ACHN (cell line): ENCODE measurements at places on chromosomes 4 and X.

DNA sequence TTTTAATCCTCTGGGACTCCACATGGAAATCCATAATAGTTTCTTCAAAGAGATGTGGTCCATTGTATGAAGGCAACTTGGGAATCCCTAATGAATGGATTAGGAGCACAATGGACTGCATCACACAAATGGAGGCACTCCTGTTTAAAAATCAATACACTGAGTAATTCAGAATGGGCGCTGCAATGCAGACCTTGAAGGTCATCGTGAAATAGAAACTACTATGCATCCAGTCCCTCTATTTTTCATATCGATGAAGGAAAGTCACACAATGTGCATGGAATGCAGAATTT lies 98.8 kb upstream of the EGFL6 start:
- DNase-seq: no peak

DNA sequence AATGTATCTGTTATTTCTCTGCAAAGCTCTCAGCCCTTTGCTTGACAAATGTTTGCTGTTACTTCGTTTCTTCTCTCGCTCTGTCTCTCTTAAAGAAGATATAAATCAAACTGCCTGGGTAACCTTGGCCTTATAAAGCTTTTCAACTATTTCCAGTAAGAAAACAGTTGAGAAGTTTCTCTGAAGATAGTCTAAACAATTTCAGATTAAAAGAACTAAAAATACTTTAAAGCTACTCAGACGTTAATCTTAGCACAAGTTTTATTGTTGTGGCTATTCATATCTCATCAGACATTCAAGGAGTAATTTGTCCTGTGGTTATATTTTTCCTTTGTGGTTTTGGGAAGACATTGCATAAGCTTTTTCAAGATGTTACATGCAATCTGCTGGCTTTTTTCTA lies 22.6 kb downstream of the HOPX start:
- DNase-seq: no peak

DNA sequence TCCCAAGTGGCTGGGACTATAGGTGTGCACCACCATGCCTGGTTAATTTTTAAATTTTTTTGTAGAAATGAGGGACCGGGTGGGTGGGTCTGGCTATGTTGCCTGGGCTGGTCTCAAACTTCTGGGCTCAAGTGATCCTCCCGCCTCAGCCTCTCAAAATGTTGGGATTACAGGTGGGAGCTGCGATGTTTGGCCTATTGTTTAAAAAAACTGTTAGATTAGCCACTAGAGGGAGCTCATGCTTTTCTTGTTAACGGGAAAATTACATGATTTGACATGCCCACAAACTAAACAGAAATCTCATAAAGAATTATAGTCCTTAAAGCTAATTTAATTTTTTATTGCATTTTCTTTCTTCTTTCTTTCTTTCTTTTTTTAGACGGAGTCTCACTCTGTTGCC lies 5.0 kb upstream of the SDAD1 start:
- peak; percentile 63 for DNase-seq

- no peak for DNase-seq
Measured at GRCh38 chrX:112641449-112641848, 38.3 kb downstream of the LHFPL1 start.

DNA sequence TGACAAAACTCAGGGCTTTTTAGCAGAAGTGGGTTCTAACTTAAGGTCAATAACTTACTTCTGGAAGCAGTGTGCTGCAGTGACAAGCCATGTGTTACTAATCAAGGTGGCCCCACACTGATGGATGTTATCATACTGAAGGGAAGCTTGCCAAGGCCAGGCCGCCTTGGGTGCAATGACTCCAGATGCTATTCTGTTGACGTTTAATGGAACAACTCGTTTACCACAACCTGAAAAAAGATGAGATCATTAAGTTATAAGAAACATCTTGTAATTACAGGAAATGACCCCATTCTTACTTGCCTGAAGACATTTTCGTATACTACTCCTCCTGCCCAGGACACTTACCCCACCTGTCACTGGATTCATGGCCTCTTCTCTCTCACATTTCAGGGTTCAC lies 38.9 kb upstream of the TMPRSS11D start:
- no peak for DNase-seq

GRCh38 chr4:16233569-16234177 lies 7.4 kb upstream of the TAPT1 start:
- no peak for DNase-seq

- DNase-seq: no peak
Measured at GRCh38 chrX:10083809-10084208, 73.0 kb upstream of the CLCN4 start.

DNA sequence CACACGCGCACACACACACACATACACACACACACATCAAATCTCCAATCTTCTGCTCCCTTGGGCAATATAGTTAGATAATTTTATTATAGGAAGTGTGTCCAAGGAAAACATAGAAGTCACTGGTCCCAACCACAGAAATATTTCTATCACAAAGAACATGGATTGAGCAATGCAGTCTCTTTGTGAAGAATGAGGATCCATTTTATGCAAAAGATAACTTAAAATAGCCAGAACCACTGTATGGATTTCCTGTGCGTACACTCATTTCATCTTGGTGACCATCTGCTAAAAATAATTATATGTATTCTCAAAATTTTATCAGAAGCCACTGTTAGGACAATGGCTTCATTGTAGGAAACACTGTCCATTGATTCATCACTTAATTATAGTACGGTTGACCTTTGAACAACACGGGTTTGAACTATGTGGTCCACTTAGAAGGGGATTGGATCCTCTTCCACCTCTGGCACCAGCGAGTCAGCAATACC lies 169.6 kb upstream of the MXRA5 start:
- no peak for DNase-seq

- DNase-seq: no peak
Measured at GRCh38 chr4:185710487-185710995, 101.5 kb downstream of the SORBS2 start.

GRCh38 chrX:118847676-118848075 lies 24.1 kb downstream of the ZCCHC12 start:
- peak; percentile 41 for DNase-seq

- DNase-seq: no peak
Measured at GRCh38 chr4:99612704-99613103, 38.1 kb downstream of the MTTP start.

- no peak for DNase-seq
Measured at GRCh38 chr4:55509266-55509665, 37.4 kb downstream of the CLOCK start.
